ENCODE measurements at places on chromosomes 4 and X.

GRCh38 chr4:81659051-81659450, 187.3 kb upstream of the RASGEF1B start:
- DNase-seq, result no peak

DNA sequence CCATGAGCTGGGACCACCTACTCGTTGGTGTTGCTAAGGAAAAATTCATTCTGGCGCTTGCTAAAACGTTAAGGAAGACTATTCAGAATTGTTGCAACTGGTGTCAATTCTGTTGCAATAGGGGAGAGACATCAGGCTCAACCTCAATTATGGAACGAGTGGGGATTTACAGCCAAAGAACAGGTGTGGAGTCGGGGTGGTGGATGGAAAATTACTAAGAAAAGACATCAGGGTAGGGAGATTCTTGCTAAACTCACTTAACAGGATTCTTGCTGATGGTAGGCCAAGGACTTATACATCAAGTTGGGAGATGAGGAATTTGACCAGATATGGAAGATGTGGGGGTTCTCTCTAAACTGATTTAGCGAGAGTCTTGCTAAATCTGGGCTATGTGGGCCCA, 139.7 kb downstream of the TENM3 start:
- no peak for DNase-seq

GRCh38 chr4:165780735-165781134, 92.3 kb upstream of the TLL1 start:
- no peak for DNase-seq

DNA sequence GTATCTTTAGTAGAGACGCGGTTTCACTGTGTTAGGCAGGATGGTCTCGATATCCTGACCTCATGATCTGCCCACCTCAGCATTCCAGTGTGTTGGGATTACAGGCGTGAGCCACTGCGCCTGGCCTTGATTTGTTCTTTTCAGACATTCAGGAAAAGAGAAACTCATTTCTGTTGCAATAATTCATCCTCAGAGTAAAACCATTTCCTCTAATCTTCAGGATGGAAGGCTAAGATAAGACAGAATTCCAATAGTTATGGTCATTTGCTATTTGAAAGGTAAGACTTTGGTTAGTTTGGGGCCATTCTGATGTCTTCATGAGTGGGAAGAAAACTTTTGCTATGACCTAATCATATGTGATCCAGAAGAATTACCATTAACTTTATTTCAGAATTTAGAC, 83.0 kb downstream of the LRP2BP start:
- no peak for DNase-seq

DNA sequence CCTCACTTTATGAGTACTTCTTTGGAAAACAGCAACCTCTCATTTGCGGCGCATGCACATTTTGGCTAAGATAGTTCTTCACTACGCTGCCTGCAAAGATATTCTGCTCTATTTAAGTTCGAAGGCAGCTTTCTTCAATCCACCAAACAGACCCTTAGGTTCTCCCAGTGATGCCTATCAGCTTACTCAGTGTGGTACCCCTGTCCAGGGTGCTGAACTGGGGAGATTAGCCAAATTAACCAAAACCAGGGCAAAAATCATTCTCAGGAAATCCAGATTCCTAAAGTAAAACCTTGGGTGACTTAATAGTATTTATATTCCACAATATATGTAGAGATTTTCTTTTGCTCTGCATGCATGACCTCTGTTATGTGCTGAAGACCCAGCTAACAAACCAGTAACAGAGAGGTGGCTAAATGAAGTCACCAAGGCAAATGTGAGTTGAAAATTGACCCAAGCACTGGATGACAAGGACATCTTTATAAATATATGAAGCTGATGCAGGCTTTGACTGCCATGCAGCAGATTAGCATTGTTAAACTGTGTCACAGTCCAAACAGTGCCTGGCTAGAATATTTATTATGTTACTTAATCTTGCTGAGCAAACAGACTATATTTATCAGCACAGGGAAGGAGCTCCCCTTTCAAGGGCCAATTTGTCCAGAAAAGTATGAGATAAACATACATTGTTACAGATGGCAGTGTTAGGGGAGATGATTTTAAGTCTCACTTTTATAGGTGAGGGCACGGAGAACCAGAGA, 418.2 kb downstream of the STIM2 start:
- DNase-seq, result peak; percentile 15

DNA sequence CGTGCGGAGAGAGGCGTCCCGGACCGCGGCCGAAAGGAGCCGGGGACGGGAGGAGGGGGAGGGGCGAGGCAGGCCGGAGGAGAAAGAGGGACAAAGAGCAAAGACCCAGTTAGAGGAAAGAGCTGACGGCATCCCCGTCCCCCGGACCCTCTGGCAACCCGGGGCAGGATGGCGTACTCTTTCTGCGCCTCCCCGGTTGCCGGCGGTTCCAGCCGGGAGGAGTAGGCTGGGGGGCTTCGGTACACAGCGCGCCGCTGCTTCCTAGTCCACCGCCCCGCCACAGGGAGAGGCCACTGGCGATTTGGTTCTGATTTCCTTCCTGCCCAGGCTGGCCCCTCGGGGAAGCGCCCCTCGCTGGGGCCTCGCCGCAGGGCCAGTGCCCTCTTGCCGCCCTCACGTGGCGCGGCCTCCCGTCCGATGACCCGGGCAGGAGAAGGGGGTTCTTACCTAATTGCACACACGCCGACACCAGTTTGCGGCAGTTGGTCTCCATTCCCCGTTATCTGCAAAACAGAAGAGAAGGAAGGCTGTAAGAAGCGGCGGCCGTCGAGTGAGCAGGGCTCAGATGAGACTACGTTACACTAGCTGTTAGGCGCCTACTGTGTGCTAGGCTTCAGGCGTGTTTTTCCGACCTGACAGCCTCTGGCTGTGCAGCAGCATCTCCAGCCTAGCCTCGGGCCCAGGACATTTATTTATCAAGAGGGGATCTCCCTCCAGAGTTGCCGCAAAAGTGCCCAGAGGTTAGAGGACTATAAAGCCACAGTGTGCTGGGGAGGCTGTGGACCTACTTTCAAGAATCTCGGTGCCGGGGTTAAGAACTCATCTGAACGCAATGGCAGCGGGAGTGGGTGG, 9.9 kb upstream of the PITX2 start:
- no peak for DNase-seq

- DNase-seq, result no peak
Measured at GRCh38 chrX:73847991-73848390, 285.0 kb downstream of the CHIC1 start.

DNA sequence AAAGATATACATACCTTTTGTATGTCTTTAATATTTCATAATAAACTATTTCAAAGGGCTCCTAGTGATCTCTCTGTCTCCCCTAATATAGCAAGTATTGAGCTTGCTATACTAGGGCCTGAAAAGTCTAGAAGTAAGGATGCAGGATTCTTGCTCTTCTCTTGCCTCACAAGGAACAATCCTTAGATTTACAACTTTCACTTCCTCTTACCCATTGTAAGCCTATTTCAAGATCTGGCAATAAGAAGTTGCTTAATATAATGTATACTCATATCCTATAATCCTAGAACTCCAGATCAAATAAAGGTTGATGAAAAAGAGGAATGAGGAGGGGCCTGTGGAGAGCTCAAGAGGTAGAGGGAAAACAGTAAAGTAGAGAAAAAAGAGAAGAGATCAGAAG, 40.8 kb upstream of the CHRDL1 start:
- DNase-seq, result no peak

GRCh38 chr4:145308598-145308997, 128.2 kb upstream of the OTUD4 start:
- DNase-seq, result no peak

DNA sequence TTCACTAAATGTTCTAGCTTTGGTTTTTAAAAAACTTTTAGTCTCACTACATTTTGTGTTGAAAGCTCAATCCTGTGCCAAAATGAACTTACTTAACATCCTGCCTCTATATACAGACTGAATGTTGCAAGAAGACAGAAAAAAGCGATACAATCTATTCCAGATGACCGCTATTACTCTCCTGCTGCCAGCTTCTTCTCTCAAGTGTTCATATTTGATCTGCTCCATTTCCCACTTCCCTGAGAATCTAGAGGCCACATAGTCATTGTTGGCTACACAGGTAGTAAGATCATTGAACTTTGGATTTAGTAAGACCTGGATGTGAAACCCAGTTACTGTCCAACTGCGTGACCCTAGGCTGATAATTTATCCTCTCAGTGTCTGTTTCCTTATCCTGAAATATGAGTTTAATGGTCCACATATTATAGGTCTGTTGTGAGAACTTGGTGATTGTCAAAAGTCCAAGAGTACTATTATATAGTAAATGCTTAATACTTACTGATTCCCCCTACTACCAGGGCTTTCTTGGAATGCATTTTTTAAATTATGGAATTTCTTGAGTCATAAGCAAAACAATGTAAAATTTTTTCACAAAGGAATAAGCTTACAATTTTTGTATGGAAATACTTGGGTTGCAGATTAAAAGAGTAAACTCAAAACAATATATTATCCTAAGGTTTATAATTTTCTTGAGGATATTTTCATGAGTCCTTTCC, 976.8 kb upstream of the ADGRL3 start:
- peak; percentile 38 for DNase-seq

DNA sequence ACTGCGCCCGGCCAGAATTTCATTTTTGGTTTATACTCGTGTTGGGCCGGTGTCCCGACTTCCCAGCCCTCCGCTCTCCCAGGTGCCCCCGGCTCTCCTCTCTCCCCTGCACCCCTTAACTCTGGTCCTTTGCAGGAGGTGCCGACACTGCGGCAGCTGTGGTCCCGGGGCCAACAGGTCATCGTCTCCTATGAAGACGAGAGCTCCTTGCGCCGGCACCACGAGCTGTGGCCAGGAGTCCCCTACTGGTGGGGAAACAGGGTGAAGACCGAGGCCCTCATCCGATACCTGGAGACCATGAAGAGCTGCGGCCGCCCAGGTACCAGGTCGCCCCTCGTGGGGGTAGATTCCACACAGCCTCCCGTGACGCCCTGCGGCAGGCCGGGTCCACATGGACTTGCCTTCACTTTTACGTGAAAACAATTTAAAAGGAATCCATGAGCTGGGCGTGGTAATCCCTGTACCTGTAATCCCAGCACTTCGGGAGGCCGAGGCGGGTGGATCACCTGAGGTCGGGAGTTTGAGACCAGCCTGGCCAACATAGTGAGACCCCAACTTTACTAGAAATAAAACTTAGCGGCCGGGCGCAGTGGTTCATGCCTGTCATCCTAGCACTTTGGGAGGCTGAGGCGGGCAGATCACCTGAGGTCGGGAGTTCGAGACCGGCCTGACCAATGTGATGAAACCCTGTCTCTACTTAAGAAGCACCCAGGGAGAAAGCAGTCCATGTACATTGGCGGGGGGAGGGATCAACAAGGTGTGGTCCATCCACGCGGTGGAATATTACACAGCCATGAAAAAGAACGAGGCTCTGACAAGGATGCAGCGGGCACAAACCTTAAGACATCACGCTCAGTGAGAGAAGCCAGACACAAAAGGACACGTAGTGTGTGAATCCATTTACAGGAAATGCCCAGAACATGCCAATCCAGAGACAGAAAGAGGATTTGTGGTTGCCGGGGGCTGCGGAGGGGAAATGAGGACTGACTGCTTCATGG, 12.0 kb downstream of the PLCXD1 start:
- no peak for DNase-seq

- no peak for DNase-seq
Measured at GRCh38 chr4:37224854-37225253, 19.7 kb upstream of the NWD2 start.

DNA sequence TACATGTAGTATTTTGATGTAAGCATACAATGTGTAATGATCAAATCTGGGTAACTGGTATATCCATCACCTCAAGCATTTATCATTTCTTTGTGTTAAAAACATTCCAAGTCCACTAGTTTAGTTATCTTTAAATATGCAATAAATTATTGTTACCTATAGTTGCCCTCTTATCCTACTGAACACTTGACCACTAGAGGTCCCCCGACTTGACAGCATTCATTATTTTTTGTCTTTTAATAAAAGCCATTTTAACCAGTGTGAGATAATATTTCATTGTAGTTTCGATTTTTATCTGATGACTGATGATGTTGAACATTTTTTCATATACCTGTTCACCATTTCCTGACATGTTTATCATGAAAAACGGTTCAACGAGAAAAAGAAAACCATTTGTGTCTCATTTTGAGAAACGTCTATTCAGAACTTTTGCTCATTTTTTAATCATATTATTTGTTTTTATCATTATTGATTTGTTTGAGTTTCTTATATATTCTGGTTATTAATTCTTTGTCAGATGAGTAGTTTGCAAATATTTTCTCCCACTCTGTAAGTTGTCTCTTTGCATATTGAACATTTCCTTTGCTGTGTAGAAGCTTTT, 199.0 kb upstream of the CXXC4 start:
- no peak for DNase-seq

DNA sequence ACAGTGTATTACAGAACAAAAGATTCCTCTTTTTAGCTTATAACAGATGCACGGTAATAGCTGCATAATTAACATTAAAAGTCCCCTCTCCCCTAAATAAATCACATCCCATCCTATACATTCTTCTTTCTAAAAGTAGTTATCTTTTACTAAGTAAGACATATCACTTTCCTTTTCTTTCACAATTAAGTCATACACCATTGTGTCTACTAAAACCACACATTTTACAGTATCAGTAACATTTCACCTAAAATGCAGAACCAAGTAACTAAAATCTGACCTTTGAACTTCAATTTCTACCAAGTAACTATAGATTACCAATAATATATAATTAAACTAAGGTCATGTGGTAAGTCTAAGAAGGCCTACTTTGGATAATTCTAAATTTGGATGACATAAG, 14.2 kb downstream of the DHX15 start:
- no peak for DNase-seq

GRCh38 chr4:68373513-68373912, 23.6 kb upstream of the YTHDC1 start:
- no peak for DNase-seq

DNA sequence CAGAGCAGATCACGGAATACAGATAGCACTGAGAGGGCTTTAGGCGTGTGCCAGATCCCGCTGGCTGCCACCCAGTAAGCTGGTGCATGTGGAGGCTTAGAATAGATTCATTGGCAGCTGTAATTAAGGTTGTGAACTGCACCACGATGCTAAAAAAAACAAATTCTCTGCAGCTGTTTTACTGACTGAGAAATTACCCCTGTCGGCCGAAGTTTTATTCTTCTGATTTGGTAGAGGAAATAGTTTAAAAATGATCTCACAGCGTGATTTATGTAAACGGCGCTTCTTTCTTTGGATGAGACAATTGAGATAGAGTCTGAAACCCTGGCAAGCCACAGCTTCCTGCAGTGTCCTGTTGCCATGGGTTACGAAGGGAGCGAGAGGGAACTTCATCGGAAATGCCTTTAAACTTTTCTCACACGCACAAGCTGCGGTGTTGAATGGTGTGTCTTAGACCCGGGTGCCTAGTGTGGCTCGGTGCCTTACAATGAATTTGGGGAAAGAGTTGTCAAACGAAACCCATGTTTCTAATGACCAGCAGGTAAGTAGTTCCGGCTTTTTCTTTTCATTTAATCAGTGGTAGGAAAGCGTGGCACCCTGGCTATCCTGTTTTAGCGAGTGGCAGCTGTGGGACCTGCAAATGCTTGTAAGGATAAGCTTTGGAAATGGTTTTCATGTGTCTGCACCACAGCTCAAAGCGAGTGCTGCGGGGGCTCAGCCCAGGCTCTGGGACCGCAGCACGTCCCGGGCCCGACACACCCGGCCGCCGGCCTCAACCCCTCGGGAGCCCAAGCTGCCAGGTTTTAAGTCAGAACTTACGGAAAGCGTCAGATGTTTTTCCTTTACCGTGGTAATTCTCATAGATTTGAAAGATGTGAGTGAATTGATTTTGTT, 71.7 kb upstream of the HGFAC start:
- peak; percentile 90 for DNase-seq

Data from fibroblast of skin of left quadriceps (primary cell).